ENCODE measurements at places on chromosomes 7 and 10.

DNA sequence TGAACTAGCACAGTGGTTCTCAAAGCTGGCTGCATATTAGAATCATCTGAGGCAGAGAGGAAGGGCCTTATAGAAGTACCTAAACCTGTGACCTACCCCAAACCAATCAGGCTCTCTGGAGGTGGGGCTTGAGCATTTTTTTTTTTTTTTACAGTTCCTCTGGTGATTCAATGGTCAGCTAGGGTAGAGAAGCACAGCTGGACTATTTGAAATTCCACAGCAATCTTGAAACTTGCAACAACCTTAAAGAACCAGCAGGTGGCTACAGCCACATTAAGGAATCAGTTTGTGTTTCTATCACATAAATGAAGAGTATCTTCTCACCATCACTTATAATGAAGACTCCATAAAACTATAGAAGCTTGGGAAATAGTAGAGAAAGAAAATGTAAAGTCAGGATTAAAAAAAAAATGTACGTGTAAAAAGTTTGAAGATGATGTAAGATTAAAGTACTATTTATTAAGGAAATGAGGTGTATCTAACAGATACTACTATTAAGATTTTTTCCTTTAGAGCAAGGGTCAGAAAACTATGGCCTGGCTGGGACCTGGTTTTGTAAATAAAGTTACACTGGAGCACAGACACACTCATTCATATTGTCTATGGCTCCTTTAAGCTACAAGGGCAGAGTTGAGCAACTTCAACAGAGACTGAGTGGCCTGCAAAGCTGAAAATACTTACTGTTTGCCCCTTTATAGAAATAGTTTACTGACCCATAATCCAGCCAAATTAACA lies 3.8 kb downstream of the RTKN2 start:
- DNase-seq, result no peak

DNA sequence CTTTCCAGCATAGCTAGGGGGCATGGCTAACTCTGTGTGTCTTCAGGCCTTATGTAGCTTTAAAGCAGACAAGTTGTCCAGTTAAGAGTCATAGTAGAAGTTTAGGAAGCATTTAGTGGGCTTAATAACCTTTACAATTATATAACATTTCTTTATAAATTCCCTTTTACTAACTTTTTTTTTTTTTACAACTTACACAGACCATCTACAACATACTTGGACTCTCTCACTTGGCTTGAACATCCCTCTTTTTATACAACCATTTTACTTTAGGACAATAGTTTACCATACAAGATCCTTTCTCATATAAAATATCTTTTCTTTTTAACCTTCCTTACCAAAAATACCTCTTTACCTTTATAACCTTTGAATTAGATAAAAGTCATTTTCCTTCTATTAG lies 26.3 kb downstream of the SP4 start:
- no peak for DNase-seq

GRCh38 chr10:129719889-129720590 lies 244.0 kb downstream of the EBF3 start:
- DNase-seq, result no peak

DNA sequence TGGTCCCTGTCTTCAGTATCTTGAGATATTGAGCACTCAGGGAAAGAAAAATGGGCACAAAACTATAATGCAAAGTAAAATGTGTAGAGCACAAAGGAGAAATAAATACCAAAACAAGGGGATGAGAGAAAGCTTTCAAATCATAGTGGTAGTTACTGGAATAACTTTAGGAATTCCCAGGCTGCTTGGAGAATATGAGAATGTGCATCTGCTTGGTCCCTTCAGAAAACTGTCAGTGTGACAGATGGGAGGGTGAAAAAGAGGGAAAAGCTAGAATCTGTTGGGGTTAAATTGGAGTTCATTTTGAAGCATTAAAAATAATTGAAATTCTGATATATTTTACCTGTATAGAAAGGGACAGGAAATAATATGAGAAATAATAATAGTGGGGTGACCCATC lies 15.3 kb downstream of the ST7 start:
- DNase-seq, result no peak

DNA sequence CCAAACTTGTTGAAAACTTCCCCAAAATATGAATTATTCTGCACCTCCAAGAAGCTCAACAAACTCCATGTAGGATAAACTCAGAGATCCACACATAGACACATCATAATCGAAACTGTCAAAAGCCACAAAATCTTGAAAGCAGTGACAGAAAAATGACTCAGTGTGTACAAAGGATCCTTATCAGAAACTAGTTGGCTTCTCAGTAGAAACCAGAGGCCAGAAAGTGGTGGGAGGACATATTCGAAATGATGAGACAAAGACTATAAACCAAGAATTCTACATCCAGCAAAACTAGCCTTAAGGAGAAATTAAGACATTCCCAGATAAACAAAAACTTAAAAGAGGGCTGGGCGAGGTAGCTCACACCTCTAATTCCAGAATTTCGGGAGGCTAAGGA lies 38.5 kb downstream of the MCMBP start:
- no peak for DNase-seq

DNA sequence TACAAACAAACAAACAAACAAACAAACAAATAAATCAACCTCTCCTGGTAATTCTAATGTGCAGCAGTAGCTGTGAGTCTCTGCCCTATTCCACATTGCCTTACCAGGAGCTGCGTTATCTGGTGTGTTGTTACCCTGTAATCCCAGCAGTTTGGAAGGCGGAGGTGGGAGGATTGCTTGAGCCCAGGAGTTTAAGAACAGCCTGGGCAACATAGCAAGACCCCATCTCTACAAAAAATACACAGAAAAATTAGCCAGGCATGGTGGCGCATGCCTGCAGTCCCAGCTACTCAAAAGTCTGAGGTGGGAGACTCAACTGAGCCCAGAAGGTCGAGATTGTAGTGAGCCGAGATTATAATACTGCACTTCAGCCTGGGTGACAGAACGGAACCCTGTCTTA lies 192.7 kb downstream of the EXOC4 start:
- DNase-seq, result no peak

DNA sequence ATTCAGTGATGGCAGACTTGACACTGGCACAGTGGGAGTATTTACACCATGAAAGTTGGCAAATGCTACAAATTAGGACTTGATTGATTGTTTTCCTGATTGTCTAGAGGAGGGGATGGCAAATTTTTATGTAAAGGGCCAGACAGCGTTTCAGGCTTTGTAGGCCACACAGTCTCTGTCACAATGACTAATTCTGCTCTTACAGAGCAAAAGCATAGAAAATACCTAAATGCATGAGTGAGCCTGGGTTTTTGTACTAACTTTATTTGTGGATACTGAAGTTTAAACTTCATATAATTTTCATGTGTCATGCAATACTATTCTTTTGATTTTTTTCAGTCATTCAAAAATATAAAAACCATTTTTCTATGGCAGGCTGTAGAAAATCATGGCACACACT lies 9.0 kb upstream of the ARMS2 start:
- no peak for DNase-seq

DNA sequence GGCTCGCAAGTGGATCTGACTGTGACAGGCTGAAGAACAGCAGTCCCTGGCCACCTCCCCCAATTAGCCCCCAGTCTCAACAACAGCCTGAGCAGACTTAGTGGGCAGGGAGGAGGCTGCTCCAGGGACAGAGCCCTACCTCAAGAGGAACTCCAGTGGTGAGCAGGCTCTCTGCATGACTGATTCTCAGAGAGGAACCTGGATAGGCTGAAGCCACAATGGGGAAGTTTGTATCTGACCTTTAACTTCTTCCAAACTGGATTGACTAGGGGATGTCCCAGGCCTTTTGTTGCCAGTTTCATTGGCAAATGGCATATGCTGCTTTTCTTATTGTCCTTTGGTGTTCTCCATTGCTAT lies 93.0 kb downstream of the ARHGAP22 start:
- no peak for DNase-seq

GRCh38 chr7:134030460-134030865 lies 96.7 kb upstream of the LRGUK start:
- no peak for DNase-seq

- DNase-seq, result no peak
Measured at GRCh38 chr10:90675621-90676020, 182.2 kb downstream of the HTR7 start.

DNA sequence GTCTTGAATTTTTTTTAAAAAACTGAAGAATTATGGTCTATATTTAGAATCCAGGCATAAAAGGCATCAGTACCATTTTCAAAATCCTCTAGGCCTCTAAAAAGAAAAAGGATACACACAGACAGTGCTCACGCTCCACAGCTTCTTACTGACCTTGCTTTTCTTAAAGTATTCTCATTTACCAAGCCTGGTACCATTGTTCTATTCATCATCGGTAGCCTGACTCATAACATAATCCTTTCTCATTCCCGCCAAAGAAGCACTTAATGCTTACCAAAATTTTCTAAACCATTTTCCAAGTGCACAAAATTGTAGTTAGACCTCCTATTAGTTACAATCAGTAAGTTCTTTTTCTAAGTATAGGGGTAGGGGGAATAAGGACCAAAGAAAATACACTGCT lies 54.6 kb downstream of the ATE1 start:
- DNase-seq, result no peak

DNA sequence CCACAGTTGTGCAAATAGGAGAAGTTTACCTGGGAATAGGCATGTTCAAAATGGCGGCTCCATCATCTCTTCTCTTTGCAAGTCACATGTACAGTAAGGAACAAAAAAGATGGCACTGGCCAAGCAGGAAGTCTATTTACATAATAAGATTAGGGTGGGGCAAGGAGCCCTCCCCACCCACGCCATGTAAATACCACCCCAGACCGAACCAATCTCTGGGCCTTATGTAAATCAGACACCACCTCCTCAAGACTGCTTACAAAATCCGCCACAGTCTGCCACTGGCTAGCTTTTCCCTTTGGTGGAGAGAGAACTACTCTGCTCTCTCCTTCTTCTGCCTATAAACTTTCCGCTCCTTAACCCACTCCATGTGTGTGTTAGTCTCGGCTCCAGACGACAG lies 1496.3 kb downstream of the REEP3 start:
- DNase-seq, result no peak

- no peak for DNase-seq
Measured at GRCh38 chr7:14144538-14144937, 155.1 kb upstream of the ETV1 start.

GRCh38 chr7:123282181-123282580 lies 82.4 kb upstream of the SLC13A1 start:
- DNase-seq, result no peak

- DNase-seq, result no peak
Measured at GRCh38 chr7:141369422-141369821, 181.8 kb upstream of the AGK start.

GRCh38 chr10:78330884-78331283 lies 297.2 kb downstream of the RPS24 start:
- DNase-seq, result no peak

DNA sequence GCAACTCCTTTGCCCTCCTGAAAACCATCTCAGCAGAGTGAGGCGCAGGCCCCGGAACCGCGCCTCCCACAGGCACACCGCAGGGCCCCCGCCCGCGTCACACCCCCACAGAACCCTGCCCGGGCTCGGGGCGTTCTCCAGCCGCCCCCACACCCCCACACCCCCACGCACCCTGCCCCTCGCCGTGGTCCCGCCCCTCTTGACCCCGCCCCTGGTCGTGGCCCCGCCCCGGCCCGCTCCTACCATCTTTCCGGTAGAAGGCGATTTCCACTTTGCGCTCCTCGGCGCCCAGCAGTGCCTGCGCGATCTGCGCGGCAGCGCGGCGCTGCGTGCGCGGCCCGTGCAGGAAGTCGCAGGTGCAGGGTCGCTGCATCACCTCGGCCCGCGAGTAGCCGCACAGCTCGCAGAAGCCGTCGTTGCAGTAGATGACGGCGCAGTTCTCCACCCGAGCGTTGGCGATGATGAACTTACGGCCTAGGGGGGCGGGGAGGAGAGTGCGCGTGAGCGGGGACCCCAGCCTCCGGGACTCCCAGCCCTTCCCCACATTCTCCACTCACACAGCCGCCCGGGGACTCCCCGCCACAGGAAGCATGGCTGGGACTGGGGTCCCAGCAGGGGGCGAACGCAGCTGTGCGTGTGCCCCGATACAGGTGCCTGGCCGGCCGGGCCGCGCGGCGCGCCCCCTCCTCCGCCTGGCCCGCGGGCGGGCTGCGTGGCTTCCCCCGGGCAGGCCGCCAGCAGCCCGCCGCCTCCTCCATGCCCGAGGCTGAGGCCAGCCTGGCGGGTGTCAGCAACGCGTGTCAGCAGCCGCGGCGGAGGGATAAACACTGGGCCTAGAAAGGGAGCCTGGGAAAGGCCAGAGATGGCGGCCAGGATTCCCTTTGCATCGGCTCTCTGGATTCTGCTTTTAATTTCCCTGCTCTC lies 3.4 kb downstream of the KCNH2 start:
- no peak for DNase-seq

- DNase-seq, result no peak
Measured at GRCh38 chr10:11435581-11435981, 175.9 kb downstream of the USP6NL start.

DNA sequence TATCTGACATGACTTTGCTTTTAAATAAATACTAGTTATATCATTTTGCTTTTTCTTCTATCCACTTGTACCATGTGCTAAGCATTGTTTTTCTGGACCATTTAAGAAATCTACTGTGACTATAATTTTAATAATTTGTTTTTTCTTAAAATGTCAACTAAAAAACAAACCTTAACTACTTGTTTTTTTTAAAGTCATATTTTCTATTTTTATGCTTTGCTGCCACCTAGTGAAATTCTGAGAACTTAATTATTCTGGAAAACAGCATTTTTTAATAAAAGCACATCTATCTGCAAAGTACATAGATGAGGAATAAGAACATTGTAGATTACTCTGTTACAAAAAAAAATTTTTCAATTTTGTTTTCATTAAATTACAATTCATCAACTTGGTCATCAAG lies 47.4 kb downstream of the ORC5 start:
- DNase-seq, result no peak

DNA sequence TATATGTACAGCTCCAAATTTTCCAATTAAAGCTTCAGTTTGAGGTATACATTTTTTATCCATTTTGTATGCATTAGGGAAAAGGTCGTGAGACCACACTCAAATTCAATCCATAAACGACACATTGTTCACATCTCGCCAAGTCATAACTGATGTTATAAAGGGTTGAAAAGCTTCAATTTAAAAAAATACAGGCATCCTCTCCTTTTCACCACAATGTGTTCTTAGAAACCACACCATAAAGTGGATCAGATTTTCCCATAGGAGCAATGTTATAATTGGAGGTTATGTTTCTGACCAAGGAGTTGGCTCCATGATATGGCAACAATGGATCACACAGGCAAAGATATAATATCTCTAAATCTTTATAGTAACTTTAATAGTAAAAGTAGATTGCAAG lies 663.6 kb downstream of the PARD3 start:
- no peak for DNase-seq

- DNase-seq, result no peak
Measured at GRCh38 chr7:96238474-96238873, 83.4 kb downstream of the SLC25A13 start.

- DNase-seq, result no peak
Measured at GRCh38 chr10:97224483-97225435, 39.0 kb upstream of the SLIT1 start.

DNA sequence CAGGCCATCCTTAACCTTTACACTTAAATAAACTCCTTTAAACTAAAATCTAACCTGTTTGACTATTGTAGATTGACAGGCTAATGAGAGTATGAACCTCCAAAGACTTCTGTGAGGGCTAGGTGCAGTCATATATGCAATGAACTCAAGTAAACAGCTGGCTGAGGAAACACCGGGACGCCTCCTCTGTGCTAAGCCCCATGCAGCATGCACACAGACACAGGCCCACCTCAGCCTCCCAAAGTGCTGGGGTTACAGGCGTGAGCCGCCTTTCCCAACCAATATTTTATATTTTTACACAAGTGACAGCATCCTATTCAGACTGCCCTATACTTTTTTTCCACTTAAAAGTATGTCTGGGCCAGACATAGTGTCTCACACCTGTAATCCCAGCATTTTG lies 1.5 kb upstream of the FXYD4 start:
- DNase-seq, result no peak
